ENCODE measurements at places on chromosomes 7 and 10. TPM values are rescaled to one million over a fixed set of nuclear protein-coding genes. Genes with fewer than 3 reads are reported as not detected.

- H3K4me1 ChIP-seq = peaks cover 27% of the 10 kb centered on the region
- no peaks in the 10 kb centered on the region for H3K27me3 ChIP-seq
- DNase-seq = no peak
These were observed 22.2 kb downstream of the TMEM273 start for GRCh38 chr10:49165821-49166483.

DNA sequence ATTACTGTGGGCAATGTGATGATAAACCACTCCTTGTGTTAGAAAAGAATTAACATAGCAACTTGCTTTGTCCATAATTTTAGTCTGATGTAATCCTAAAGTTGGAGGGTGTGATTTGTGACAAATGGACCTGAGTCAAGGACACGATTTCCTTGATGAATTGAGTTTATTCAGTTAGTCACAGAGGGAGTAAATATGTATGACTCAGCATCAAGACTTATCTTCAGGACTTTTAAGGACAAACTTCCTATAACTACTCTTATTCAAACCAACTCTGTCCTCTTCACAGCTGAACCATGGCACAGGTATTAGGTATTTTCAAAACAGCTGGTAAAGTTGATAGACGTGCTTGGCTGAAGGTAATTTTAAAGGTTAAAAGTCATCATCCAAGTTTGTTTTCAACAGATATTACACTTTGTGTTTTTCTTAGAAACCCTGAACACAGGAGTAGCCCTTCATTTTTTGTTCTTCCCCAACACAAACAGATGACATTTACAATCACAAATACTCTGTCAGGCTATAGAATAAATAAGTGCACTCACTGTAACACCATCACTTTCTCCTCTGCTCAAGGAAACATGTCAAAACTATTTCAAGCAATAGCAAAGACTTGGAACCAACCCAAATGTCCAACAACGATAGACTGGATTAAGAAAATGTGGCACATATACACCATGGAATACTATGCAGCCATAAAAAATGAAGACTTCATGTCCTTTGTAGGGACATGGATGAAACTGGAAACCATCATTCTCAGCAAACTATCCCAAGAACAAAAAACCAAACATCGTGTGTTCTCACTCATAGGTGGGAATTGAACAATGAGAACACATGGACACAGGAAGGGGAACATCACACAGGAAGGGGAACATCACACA, 54.5 kb downstream of the COA1 start:
- H3K4me3 ChIP-seq = no peak overlapping the region
- H3K4me1 ChIP-seq = peaks cover 49% of the 10 kb centered on the region
- DNase-seq = no peak
- H3K27ac ChIP-seq = peak overlapping the region; percentile 70

- no peak overlapping the region for H3K4me3 ChIP-seq
- H3K4me1 ChIP-seq = no peaks in the 10 kb centered on the region
These were observed 63.5 kb upstream of the C1GALT1 start for GRCh38 chr7:7118822-7119221.

DNA sequence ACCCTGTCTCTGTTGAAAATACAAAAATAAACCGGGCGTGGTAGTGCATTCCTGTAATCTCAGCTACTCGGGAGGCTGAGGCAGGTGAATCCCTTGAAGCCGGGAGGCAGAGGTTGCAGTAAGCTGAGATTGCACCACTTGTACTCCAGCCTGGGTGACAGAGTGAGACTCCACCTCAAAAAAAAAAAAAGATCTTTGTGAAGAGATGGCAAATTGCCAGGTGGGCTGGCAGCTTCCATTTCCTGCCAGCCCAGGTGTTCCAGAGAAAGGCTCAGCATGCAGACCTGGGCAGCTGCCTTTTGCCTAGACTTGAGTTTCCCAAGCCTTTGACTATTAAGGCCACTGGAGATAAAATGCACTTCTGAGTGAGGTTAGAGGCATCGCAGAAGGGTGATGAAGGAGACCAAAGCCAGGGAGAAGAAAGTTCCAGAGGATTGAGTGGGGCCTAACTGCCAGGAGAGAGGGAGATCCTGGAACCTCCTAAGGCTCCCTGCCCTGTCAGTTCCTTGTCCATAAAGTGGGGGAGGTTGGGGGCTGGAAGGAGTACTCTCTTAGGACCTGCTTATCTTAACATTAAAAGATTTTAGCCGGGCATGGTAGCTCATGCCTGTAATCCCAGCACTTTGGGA, 10.0 kb upstream of the DDIT4 start:
- H3K27ac ChIP-seq = peak overlapping the region; percentile 59
- DNase-seq = peak; percentile 67
- H3K27me3 ChIP-seq = no peaks in the 10 kb centered on the region
- H3K4me1 ChIP-seq = peaks cover 34% of the 10 kb centered on the region

DNA sequence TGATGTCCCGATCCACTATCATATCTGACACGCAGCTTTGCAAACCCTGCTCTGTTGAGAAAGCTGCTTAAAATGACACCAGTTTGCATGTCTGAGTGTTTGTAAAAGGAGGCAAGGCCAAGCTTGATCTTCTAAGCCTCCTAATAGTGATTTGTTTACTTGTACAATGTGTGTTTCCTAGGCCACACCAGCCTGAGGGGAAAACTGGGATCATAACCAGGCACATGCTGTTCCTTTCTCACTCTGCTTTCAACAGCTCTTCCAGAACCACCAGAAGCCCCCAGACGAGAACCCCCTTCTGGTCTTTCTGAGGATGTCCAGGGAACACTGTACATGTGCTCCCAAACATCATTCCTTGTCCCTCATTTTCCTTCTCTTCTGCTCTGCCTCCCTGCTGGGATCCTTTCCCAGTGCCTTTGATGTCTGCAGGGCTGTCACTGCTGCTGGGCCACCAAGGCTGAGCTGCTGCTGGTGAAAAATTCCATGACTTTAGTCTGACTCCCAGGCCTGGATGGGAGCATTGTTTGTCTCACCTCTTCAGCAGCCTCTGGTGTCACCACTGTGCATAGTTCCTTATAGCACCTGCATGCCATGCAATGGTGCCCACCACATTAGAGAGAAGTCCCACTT, 4.0 kb upstream of the LGI1 start:
- no peaks in the 10 kb centered on the region for H3K36me3 ChIP-seq
- H3K4me3 ChIP-seq = no peak overlapping the region
- DNase-seq = no peak

AOC1 gene
- not detected for total RNA-seq

ZNF25 gene
- 7.9 TPM for total RNA-seq

CFAP43 gene
- total RNA-seq = not detected

ZNF467 gene
- total RNA-seq = 0.21 TPM

LIPM gene
- not detected for total RNA-seq

Data from activated CD4-positive, alpha-beta T cell treated with anti-CD3 and anti-CD28 coated beads, Interleukin-2, amount 10 ng/mL, durations not matched to agents 24 days and 14 days (primary cell).